Stimulated activated CD4-positive, alpha-beta T cell treated with anti-CD3 and anti-CD28 coated beads, Interleukin-1b, Interleukin-23, amount 100 ng/mL, for 24 hours (primary cell): ENCODE measurements at places on chromosomes 13 and 19.

- no peak for DNase-seq
Observed at GRCh38 chr13:91168386-91168711, 179.1 kb upstream of the MIR17HG start.

DNA sequence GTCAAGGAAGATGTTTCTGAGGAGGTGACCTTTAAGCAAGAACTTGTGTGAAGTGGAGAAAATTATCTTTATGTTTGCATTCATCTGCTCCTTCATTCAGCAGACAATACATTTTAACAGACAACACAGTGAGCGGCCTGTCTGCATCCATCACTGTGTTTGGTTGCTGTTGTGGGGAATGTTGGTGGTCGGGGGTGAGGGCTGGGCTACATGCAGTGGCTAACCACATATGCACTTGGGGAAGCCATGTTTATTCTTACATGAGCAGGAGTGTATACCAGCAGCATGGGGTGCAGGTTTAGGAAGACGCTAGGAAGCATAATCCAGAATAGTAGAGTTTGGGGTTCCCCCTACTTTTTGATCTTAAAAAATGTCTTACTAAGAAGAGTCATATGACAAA lies 66.4 kb downstream of the DHRS12 start:
- no peak for DNase-seq

DNA sequence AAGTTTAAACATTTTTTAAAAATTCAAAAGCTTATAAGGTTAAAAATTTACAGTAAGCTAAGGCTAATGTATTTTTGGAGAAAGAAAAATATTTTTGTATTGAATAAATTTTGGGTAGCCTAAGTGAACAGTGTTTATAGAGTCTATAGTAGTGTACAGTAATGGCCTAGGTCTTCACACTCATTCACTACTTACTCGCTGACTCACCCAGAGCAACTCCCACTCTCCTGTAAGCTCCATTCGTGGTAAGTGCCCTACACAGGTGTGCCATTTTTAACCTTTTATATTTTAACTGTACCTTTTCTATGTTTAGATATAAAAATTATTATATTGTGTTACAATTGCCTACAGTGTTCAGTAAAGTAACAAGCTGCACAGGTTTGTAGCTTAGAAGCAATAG lies 96.6 kb upstream of the FREM2 start:
- DNase-seq = no peak

- DNase-seq = no peak
Observed at GRCh38 chr13:28954419-28954725, 134.2 kb downstream of the MTUS2 start.

DNA sequence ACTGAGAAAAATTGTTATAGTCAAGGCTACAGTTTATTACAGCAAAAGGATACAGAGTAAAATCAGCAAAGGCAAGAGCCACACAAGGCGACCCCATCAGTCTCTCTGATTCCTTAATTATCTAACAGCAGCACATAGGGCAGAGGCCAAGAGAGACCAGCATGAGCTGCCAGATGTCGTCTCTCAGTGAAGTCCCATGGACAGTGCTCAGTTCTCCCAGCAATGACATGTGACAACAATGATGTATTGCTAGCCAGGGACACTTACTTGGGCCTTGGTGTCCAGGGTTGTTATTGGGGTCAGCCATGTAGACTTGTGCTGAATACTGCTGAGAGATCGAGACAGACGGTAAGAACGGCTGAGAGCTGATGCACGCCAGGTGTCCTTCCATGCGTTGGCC lies 22.3 kb downstream of the ZSWIM9 start:
- no peak for DNase-seq

- no peak for DNase-seq
Observed at GRCh38 chr13:33518452-33518851, 232.9 kb upstream of the STARD13 start.

DNA sequence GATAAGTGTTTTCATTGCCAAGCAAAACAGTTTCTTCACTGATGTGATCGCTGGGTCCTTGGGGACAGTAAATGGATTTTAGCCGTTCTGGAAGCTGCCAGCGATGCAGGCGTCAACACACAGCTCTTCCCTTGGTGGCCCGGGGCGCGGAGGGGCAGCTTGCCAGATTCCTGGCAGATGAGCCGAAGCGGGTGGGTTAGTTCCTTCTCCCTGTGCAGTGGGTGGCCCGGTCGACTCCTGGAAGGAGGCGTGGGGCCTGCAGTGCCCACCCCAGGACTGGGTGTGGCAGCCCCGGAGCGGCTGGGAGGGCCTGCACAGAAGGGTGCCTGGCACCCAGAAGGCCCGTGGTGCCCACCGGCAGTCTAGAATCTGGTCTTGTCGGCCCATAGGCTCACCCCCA lies 69.0 kb downstream of the KDM4B start:
- no peak for DNase-seq

- DNase-seq = no peak
Observed at GRCh38 chr13:48110931-48111721, 16.2 kb upstream of the MED4 start.

DNA sequence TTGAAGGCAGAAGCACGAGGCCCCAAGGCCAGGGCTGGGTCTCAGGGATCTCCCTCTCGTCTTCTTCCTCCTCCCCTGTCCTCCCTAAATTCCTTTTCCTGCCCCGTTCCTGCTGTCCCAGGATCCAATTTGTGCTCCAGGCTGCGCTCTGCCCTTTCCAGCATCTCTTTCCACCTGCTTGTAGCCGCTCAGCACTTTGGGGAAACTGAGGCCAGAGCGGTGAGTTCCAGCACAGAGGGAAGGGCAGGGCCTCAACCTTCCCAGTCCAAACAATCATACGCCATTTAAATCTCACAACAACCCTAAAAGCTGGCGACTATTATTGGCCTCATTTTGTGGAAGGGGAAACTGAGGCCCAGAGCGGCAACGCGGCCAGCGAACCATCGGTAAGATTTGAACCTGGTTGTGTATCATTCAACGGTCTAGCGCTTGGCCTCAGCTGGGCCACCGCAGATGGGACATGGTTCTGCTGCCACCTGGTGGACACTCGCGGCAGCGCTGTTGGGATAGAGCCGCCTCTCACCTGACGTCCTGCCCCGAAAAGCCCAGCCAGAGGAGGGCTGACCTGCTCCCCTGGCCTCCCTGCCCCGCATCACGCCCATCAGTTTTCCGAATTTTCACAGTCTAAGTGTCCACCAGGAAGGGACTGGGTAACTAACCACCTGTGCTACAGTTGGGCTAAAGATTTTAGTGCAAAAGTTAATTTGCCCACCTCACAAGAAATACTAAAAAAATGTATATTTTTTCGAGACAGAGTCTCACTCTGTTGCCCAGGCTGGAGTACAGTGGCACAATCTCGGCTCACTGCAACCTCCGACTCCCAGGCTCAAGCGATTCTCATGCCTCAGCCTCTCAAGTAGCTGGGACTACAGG lies 4.2 kb upstream of the RPL18A start:
- peak; percentile 89 for DNase-seq

- DNase-seq = no peak
Observed at GRCh38 chr19:3975144-3975543, 4.2 kb upstream of the DAPK3 start.
